HT-29 (cell line): ENCODE measurements at places on chromosomes 5 and 9. TPM values are rescaled to one million over a fixed set of nuclear protein-coding genes. Genes with fewer than 3 reads are reported as not detected.

The PCDHA13 gene
- not detected in 2 replicates for total RNA-seq

The CCDC192 gene
- total RNA-seq: not detected in 2 replicates

The CD274 gene
- 0.33 and 3.3 TPM in 2 replicates for total RNA-seq

The INSL6 gene
- total RNA-seq: not detected in 2 replicates

The NTRK2 gene
- total RNA-seq: not detected in 2 replicates

The CATSPER3 gene
- not detected in 2 replicates for total RNA-seq

The MPDZ gene
- not detected in 2 replicates for total RNA-seq

DNA sequence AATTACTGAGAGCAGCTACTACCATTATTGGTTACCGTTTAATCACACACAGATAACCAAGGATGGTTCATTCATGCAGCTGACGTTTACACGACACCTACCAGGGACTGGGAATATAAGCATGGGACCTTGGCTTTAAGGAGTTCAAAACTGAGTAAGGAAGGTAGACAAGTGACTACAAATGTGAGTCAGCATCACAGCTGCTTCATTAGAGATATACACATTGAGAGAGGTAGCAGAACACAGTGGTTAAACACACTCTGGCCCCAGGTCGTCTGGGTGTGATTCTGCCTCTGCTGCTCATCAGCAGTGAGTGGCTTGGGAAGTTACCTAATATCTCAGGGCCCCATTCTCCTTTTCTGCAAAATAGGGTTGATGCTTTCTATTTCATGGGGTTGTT, 268.6 kb downstream of the NR3C1 start:
- DNase-seq: no peak

GRCh38 chr9:7287986-7288385, 511.6 kb downstream of the DMAC1 start:
- DNase-seq: no peak

GRCh38 chr5:166845044-166845443, 1446.4 kb upstream of the WWC1 start:
- peak; percentile 41 for DNase-seq

- DNase-seq: no peak
Measured at GRCh38 chr9:16031971-16032370, 479.1 kb downstream of the CCDC171 start.

DNA sequence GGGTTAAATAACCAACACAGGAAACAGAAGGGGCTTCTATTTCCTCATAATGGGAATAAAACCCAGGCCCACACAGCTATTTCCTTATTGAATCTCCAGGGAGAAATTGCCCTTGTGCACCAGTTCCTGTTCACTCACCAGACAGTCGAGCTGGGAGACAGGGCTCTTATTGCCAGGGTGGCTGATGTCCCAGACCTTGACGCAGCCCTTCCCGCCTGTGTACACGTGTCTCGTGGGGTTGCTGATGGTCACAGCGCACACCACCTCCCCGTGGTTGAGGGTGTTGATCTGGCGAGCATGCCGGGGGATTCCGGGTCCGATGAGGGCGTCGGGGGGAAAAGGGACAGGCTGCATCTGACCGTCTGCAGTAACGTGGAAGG, 96.5 kb downstream of the TLE1 start:
- DNase-seq: no peak

DNA sequence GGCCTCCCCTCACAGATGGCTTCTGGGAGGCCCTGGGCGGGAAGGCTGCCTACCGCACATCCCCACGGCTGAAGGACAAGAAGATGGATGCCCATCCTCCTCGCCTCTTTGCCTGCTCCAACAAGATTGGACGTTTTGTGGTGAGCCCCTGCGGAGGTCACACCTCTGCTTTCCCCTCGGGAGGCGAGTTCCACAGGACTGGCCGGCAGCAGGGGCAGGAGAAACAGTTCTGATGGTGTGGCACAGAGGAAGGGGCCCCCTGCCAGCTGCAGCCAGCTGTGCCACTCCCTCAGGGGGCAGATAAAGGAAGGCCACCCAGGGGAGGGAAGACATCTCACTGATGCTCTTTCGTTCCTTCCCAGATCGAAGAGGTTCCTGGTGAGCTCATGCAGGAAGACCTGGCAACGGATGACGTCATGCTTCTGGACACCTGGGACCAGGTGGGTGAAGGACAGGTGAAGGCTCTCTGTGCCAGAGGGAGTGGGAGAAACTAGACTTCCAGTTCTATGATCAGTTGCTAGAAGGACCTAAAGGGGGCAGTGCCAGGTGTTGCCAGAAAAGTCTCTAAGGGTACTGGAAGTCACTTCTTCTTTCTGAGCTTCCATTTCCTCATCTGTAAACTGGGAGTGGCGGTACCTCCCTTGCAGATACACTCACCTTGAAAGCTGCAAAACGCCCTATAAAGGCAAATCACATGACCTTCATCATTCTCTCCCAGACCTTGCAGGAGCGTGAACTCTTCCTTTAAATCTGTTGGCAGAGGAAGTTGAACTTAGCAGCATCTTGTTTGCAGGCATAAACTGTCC, 41.0 kb downstream of the STOM start:
- no peak for DNase-seq
